ENCODE measurements at places on chromosomes 11 and 22. TPM values are rescaled to one million over a fixed set of nuclear protein-coding genes. Genes with fewer than 3 reads are reported as not detected.

GRCh38 chr11:95557376-95557775 lies 232.2 kb downstream of the FAM76B start:
- no peak for DNase-seq

The RBMXL2 gene
- not detected for total RNA-seq

DNA sequence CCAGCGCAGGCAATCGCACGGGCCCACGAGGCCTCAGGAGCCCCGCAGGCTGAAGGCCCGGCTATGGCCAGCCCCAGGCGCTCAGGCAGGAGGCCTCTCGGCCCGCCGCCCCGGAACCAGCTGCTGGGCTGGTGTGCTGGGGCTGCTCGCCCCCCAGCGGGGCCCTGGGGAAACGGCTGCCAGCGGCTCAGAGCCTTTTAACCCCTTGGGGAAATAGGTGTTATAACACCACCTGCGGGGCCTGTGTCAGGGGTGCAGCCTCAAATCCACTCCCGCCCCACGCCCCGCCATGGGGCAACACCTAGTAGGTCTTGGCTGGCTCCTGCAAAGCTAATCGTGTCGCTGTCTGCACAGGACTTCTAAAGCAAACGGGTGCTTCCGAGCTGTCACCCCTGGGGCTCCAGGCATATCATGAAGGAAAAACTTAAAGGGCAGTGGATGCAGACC lies 237.4 kb downstream of the TTC28 start:
- DNase-seq, result peak; percentile 66

DNA sequence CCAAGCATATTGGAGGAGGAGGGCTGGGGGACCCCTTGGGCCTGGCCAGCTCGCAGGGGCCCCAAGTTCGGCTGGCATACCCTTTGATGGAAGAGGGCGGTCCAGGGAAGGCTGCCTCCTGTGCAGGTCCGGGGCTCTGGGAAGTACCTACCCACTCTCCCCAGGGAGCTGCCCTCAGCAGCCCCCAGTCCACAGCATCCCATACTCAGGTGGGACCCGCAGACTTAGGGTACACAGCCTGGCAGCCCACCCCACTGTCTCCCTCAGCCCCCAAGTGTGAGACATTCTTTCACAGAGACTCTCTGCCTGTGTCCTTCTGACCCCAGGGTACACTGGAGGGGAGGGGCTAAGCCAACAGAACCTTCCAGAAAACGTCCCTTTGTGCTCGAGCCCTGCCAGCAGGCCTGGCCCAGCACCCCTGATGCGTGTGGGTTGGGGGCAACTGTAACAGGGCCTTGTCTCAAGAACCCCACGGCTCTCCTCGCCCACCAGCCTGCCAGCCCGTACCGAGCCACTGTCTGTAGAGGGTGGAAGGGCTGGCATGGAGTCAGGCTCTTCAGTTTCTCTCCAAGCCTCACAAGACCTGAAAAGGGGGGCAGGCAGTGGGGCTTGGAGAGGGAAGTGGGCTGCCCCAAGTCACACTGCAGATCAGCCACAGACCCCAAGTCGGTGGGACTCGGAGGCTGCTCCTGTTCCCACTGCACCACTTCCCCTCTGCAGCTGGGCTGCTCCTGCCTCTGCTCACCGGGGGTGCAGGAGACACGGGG lies 7.0 kb upstream of the TNFRSF13C start:
- DNase-seq, result no peak

- DNase-seq, result no peak
These were observed 61.4 kb upstream of the OLFML1 start for GRCh38 chr11:7423946-7424345.

The ADM2 gene
- total RNA-seq, result 0.25 TPM

DNA sequence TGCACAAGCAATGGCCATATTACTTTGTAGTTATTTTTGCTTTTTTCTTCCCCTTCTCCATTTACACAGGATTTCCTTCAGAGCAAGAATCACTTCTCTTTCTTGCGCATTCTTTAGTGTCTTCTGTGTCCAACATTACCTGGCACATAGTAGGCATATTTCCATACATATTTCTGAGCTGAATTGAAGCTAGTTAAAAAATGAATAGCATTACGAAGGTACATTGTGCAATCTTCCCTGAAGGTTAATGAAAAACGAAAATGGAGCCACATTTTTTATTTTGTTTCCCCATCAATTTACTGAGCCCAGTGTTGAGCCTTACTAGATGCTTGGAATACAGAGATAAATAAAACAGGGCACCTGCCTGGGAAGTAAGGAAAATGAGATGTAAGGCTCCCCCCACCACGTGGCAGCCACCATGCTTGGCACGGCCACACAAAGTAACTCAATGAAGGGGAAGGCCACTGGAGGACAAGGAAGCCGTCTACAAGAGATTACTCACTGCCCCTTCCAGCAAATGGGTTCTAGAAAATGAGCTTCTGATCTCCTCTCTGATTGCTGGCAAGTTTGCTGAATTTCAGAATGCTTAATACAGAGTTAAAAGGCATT lies 381.9 kb downstream of the LARGE1 start:
- DNase-seq, result no peak

DNA sequence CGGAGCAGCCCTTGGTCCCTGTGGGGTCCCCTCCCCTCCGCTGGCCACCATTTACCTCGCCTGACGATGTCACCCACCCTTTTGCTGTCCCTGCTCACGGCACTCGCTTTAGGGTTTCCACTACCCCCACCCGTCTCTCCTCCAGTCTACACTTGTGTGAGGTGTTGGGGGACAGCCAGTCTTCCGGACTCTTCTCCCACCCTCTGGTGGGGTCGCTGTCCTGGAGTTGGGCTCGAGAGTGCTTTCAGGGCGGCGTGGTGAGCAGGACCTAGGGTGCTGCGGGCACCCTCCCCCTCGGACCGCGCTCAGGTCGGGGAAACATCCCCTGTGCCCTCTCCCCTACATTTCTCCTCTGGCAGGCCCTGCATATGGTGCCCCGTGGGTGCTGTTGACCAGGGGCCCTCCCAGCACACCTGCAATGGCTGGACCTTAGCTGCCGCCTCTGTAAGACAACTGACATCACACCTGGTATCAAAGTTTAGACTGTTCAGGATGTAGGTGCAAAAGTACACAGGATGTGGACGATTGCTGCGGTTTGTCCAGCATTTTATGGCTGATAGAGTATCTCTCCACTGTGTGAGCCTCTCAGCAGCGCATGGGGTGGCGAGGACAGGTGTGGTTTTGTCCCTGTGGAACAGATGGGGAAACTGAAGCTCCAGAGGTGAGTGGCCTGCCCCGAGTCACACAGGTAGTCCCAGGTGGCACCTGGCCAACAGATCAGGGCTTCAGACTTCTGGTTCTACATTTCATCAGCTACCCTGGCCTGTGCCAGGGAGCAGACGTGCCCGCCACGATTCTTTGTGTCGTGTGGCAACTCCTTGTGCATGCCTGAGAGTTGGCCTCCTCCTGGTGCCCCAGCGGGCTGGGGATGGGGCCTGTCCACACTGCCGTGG lies 1.2 kb downstream of the GRK2 start:
- DNase-seq, result no peak

The SCARF2 gene
- 4.6 TPM for total RNA-seq

Data from dermis microvascular lymphatic vessel endothelial cell (primary cell).